ENCODE measurements at places on chromosomes 1 and 21.

- no peak for DNase-seq
Observed at GRCh38 chr1:53766194-53766742, 27.3 kb upstream of the GLIS1 start.

GRCh38 chr1:182235952-182236650 is 155.5 kb downstream of the GLUL start:
- no peak for DNase-seq

DNA sequence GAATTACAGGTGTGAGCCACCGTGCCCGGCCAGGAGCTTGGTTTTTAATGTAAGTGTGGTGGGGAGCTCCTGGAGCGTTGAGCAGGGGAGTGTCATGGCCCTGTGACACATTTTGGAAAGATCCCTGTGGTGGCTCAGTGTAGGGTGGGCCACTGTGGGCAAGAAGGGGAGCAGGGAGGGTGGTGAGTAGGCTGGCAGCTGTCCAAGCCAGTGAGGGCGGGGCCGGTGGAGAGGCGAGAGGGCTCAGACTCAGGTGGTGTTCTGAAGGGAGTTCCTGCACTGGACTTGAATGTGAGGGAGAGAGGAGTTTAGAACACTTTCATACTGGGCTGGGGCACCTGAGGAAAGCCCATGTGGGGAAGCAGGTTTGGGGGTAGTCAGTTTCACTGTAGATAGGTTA is 3.1 kb upstream of the EVA1B start:
- DNase-seq: no peak

- no peak for DNase-seq
Observed at GRCh38 chr1:212684076-212684475, 15.6 kb downstream of the BATF3 start.

GRCh38 chr1:156689953-156690674 is 12.9 kb upstream of the NES start:
- no peak for DNase-seq

DNA sequence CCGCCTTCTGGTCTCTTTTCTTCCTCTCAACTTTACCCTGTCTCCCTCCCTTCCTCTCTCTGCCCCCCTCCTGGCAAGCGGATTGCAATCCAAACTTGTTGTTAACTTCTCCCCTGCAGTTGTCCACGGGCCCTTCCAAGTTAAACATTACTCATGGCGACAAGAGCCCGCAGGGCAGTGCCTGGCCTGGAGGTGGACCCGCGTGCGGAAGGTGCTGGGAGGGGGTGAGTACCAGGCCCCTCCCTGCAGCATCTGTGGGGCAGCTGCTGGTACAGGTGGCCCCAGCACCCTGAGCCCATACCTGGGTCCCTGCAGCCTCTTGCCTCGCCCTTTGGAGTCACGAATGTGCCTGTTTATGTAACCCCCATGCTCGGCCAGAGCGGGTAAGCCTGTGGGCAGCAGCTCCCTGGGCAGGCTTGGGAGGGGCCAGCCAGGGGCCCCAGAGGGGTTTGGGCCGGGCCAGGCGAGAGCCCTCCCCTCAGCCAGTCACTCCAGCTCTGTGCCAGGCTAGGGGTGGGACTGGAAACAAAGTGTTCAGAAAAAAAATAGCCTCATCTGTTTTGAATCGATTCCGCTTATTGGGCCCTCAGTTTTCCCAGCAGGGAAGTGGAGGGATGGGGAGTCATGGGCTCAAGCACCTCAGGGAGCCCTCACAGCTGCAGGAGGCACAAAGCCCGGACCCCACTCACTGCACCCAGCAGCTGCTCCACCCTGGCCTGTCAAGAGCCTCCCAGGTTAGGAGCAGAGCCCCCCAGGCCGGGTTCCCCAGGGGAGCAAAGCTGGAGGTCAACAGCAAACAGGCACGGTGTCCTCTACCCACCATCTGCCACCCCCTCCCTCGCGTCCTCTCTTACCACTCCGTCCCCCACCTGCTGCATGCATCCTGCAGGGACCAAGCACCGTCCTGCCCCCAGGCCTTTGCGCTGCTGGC is 14.0 kb upstream of the FAAP20 start:
- no peak for DNase-seq

DNA sequence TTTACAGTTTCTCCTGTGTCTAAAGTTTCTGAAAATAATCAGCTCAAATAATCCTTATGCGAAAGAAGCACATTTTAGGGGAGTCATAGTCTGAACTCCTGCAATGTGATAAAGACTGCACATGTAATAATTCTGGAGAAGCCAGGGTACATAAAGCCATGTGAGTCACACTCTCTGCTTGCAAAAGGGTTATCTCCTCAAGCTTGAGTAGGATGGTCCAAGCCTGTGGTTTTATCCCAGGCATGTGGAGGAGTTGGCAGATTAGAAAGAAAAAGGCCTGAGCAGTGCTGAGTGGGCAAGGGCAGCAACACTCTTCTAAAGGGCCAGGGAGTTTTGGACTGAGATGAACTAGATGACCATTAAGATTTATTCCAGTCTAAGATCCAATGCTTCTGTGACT is 220.4 kb downstream of the RHOU start:
- DNase-seq: no peak

DNA sequence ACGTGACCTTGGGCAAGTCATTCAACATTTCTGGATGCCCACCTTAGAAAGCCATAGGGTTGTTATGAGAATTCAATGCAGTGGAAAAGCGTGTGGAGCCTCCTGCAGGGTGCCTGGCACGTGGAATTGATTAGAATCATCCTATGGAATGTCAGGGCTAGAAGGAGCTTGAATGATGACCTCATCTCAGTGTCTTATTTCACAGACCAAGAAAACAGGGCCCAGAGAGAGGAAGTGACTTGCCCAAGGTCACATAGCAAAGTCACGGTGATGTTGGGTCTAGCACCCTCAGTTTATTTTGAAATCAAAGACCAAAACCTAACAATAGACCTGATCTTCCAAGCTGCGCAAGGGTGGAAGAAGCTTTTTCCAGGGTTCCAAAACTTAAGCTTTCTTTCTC is 6.0 kb downstream of the TRABD2B start:
- DNase-seq: no peak

DNA sequence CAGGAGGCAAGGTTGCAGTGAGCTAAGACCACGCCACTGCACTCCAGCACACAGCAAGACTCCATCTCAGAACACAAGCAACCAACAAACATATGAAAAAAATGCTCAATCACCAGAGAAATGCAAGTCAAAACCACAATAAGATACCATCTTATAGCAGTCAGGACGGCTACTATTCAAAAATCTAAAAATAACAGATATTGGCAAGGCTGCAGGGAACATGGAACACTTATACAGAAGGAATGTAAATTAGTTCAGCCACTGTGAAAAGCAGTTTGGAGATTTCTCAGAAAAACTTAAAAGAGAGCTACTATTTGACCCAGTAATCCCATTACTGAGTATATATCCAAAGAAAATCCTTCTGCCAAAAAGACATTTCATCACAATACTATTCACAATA is 27.6 kb upstream of the POGK start:
- DNase-seq: no peak

DNA sequence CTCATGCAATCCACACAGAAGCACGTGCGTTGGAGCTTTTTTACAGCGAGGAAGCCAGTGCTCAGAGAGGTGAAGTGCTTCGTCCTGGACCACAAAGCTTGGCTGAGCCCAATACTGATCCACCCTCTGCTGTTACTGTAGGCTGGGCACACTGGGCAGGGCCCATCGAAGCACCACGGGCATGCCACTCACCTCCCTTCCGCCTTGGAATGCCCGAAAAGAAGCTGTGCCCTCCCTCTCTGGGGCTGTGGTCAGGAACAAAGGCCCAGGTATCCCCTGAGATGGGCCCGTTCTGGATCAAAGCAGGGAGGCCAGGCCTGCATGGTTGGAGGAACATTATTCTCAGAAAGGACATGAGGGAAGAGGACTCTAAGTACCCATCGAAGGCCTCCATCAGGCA is 206.7 kb upstream of the C1orf174 start:
- no peak for DNase-seq

DNA sequence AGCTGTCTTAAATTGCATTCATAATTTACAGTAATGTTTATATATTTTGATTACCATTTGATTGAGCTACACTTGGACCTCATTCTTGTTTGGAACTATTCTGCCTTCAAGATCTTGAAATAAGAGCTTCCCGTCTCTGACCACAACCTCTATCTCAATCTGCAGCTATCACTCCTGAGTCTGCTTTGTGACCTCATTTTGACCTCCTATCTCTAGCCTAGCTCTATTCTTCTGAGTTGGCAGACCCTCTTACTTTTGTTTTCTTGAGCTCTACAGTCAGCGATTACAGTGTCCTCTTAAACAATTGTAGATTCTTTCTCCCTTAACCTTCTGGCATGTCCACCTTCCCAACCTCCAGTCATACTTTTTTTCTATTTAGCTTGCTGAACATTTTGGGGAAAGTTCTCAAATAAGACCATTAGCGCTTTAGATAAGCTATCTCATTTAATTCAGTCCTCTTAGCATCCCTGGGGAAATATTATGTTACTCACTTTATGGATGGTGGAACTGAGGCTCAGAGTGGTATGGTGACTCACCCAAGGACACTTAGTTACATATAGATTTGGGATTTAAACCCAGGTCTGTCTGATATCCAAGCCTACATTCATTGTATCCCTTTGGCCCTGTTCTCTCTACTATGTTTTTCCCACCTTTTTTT is 19.1 kb downstream of the RPAP2 start:
- DNase-seq: peak; percentile 29

GRCh38 chr1:244173769-244174168 is 122.7 kb downstream of the ZBTB18 start:
- no peak for DNase-seq

- no peak for DNase-seq
Observed at GRCh38 chr1:7462617-7463016, 308.5 kb upstream of the VAMP3 start.

DNA sequence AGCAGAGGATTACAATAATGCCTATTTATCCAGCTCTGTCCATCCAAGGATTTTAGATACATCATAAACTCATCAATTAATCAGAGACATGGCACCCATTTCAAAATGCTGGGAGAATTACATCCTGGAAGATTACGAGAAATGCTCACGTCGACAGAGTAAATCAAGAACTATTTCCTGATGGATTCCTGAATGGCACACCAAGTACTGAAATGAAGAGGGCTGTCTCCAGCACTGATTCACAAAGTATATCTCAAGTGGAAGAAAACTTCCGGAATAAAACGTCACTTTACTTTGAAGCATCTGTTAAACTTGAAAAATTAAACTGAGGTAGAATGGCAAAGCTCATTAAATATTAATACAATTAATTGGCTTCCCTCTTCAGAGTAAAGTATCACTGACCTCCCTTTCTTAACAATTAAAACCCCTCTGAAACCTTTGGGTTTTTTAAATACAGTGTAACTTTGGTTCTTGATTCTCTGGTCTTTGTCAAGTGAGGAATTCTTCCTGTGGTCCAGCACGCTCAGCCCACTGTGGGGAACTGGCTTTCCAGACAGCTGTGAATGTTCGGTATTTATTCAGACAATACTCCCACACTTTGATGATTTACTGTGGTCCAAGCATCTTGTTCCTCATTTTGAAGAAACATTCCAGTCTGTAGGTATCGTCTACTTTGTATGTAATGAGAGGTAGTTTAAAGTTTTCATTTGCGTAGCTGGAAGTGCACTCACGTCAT is 288.0 kb downstream of the NFIA start:
- no peak for DNase-seq

- no peak for DNase-seq
Observed at GRCh38 chr1:233182587-233182986, 112.9 kb downstream of the PCNX2 start.

DNA sequence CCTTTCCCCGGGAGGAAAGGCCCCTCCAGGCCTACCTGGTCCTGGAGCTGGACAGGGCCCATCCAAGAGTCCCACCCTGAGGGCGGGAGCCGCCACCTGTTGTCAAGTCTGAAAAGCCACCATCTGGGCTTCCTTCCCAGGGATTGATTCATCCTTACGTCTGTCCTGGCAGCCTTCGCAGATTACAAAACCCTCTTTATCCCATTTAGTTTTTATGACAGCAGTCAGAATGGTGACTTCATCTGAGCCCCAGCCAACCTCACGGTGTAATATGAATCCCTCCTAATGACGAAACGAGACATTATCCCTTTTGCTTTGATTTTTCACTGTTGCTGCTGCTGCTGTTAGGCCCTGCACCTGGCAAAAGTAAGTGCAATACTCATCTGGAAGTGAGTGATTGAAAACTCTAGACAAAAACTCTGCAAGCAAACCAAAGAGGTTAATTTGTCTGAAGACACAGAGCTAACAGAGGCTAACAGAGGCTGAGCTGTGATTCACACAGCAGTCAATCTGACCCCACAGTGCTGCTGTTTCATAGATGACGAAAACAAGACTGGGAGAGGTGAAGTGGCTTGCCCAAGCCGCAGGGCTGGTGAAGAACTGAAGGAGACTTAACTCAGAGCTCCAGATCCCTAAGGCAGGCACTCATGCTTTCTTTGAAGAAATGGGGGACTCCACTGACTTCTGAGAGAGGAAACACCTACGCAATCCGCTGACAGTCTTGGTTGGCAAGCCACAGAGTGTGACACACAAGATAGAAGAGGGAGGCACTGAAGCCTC is 30.0 kb upstream of the S100A7 start:
- peak; percentile 38 for DNase-seq

DNA sequence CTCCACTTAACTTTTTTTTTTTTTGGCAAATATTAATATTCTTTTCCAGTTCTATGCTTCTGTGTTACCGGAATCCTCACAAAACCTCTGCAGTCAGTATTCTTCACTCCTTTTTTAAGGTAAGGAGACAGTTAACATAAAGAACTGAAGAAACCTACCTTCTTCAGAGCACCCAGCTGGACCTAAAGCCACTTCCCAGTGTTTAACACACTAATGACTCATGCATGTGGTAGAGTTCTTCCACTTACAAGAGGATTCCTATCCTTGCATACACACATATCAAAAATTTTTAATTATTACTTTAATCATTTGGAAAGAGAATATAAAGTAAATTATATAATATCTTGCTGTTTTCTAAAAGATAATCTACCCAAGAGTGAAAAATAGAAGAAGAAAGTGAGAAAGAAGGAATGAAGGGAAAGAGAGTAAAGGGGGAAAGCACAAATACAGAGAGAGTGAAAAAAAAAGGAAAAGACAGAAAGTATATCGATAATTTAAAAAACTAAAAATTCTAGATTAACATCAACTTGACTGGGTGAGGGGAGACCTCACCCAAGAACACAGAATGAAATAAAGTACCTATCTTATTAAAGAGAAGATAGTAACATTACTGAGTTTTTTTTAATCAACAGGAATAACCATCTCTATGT is 54.9 kb downstream of the ENAH start:
- DNase-seq: no peak

- no peak for DNase-seq
Observed at GRCh38 chr1:155000411-155000725, 2.2 kb upstream of the ZBTB7B start.

Measured in CD4-positive, alpha-beta T cell treated with Interleukin-15 for 4 hours (primary cell).